IMR-90 (cell line): ENCODE measurements at places on chromosomes 5 and 9.

DNA sequence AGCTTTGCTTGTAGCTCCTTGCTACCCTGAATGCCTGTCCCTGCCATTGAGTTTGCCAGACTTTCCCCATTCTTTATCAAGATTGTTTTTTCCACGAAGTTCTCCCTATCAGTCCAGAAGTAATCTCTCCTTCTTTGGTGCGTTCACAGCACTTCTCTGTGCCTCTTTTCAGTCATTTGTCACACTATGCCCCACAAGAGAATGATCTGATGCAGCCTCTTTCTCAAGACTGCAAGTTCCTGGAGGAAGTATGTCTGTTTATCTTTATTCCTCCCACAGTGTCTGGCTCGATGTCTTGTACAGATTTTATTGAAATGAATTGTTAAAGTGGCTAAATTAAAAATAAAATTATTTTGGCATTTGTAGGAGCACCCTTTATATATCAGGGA, 99.3 kb downstream of the CCDC192 start:
- peak; percentile 45 for DNase-seq

- DNase-seq: no peak
Measured at GRCh38 chr9:85703398-85703797, 38.4 kb downstream of the AGTPBP1 start.

DNA sequence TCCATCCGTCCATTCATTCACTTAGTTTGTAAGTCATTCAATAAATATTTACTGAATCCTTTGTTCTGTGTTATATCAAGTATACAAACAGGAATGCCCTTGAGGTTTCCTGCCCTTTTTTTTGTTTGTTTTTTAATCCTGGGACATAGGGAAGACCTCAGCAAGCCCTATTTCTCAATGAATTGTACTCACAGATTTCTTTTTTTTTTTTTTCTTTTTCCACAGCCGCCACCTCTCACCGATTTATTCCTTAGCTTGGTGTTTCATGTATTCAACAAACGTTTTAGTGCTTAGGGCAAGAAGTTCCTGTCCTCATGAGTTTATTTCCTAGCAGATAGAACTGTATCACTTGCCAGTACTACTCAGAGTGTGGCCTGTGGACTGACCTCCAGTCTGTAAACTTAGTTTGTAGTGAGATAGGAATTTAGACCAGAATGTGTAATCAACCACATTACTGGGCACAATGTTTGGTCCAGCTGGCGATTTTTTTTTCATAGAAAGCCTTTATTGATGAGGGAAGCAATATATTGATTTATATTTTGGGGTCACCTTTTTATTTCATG, 35.4 kb upstream of the C5orf47 start:
- DNase-seq: peak; percentile 87

DNA sequence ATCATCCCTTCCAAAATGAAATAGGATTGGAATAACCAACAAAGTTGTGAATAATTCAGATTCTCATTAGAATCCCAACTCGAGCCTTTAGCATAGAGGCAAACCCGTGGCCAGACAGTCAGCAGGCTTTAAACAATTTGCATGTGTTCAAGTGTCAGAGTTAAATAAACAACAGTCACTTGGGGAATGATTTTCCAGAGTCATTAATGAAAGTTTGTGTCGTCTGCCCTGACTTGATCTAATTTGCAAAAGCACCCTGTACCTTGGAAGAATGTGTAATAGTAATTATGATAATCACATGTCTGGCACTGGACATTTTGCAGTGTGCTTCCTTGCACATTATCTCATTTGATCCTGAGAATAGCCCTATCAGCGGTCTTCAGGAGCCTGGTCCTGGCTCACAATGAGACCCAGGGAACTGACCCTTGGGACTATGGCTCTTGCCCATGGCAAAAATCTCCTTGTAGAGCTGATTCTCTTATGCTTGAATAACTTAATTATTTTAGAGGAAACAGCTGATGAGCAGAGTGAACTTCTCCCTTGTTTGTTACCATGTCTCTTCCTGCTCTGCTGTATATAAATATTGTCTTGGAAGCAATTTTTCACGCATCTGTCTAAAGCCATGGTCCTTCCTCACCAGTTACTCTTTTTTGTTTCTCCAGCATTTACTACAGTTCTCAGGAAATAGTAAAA, 272.7 kb downstream of the NR3C1 start:
- DNase-seq: no peak

GRCh38 chr5:73459366-73459765, 10.8 kb upstream of the FOXD1 start:
- peak; percentile 52 for DNase-seq
